Activated T-cell treated with anti-CD3 and anti-CD28 coated beads, Interleukin-2, amount 50 U/mL, for 24 hours (primary cell): ENCODE measurements at places on chromosomes 16 and 17.

DNA sequence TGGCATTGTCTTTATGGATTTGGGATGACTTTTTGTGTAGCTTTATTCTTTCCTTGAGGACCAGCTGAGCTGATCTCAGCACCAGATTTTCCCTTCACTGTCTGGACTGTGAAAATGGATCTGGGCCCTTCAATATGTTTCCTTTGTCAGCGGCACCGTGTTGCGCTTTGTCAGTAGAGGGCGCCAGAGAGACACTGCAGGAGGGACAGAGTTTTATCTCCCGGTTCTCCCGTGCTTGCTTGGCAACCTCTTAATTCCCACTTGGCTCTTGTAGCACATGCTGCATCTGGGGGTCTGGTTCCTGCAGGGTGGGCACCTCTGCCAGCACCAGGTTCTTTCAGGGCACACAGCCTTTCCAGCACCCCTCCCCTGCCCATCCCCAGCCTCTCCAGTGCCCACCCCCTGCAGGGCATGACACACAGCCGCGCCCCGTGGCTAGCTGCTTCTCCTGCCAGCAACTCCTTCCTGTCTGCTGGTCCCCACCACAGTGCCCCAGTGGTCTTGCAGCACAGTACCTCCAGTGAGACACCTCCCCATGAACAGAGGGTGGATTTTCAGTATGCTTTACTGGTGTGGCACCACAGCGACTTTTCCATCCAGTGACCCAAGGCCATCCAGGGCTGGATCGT is 19.6 kb downstream of the OR1D5 start:
- peak; percentile 23 for DNase-seq

DNA sequence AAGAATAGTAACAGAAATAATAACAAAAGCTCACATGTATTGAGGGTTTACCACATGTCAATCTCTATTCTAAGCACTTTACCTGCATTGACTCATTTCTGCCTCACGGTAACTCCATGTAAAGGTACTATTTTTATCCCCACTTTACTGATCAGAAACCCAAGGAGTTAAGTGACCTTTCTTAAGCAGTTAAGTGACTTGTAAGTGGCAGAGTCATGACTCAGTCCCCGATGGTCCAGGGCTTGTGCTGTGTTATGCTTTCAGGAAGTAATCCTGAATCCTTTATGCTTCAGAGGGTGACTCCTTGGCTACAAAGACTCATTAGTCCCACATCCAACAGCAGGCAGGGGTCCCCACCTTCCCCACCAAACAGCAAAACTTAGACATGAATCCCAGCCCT is 66.5 kb downstream of the MRM1 start:
- DNase-seq = no peak

DNA sequence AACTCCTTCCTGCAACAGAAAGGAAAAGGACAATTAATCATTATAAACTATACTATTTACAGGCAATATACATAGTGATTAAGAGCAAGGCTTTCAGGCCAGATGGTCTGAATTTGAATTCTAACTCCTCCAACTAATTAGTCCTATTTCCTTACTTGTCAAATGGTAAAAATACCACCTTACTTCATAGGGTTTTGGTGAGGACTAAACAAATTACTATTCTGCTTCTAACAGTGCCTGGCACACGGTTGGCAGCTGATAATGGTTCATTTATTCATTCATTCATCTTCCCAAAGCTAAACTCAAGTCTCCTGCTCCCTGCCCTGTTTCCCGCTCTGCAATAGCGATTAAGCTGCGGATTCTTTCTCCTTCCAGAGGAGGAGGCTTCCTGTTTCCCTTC is 39.8 kb downstream of the DCUN1D3 start:
- no peak for DNase-seq

- peak; percentile 83 for DNase-seq
These were observed 11.4 kb downstream of the GGA3 start for GRCh38 chr17:75250009-75250471.

DNA sequence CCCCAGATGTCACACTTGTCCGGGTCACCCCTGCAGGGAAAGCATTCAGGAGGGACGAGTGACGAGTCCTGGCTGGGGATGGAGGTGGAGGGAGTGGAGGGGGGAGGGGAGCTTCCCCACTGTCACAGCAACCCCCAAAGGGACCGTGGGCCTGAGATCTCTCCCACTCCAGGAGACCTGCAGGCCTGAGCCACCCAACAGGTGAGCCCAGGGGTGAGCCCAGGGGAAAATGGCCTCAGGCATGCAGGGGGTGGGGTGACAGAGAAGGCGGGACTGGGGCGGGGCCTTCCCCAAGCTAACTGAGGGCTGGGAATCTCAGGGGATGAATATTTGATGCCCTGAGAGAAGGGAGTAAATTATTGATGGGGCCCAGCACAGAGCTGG is 2.4 kb downstream of the USH1G start:
- no peak for DNase-seq

GRCh38 chr16:55367866-55368603 is 44.0 kb downstream of the IRX6 start:
- DNase-seq = no peak

DNA sequence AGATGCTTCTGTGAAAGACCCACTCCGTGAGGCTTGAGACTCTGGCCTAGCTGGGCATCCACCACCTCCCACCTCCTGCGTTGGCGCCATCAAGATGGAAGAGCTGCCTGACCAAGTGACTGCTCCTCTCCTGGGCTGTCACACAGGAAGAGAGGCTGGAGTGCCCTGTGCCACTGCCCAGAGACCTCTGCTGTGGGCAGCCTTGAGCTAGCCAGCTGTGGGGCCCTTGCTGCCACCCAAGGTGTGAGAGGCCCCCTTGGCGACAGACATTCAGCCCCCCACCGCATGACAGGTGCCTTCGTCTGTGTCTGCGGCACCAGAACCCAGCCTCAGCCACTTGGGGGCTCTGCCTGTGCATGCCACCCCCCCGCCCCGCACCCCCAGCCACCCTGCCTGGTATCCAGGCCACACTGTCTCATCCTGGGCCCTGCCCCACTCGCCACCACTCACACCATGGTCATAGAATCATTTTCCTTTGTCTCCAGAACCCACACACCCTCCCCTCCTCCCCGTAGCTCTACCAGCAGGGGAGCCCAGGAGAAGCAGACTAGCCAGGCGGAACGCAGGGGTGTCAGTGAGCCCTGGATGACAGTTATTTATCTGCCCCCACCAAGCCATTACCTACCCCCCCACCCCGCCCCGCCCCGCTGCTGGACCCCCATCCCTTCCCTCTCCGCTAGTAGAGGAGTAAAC is 120.9 kb upstream of the LHX1 start:
- DNase-seq = no peak

DNA sequence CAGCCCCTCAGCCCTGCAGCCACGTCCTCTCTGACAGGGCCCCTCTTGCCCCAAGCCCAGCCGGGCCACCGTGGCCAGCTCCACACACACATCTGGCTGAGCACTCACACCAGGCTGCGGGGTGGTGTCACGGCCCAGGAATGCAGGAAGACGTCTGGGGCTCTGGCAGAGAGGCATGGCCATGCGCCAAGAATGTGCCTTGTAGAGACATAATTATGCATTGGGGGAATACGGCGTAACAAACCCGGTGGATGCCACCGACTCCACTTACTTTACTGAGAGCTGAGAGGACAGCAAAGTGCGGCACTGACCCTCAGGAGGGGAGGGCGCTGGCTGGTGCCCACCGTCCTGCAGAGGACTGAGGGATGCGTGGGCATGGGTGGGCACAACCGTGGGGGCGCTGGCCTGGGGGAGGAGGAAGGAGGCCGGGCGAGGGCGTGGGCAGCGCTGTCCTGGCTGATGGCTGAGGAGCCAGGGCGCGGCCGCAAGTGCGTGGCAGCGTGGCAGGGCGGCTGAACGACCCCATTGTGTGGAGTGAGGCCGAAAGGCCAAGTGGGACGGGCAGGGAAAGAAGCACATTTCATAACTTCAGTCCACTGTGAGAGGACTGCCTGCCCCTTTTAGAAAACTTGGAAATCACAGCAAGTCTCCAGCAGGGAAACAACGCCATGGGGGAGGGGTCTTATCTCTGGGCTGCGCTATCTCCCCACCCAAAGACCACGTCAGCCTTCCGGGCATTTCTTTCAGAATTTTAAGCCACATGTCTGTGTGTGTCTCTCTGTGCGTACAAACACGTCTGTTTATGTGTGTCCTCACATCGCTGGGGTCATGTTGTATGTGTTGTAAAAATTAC is 30.6 kb downstream of the METRNL start:
- DNase-seq = no peak
